ENCODE measurements at places on chromosomes 3 and 15. TPM values are rescaled to one million over a fixed set of nuclear protein-coding genes. Genes with fewer than 3 reads are reported as not detected.
A peak's percentile ranks its signal among the peaks of the same experiment; 100 is the strongest.

The IL16 gene
- 104 TPM for total RNA-seq

The CASR gene
- 1.3 TPM for total RNA-seq

The NPRL2 gene
- total RNA-seq, result 29.1 TPM

The MYL3 gene
- total RNA-seq, result not detected

The CNTN3 gene
- not detected for total RNA-seq

The NDN gene
- total RNA-seq, result not detected

- no peak for DNase-seq
Observed at GRCh38 chr3:33184863-33185262, 33.7 kb downstream of the SUSD5 start.

DNA sequence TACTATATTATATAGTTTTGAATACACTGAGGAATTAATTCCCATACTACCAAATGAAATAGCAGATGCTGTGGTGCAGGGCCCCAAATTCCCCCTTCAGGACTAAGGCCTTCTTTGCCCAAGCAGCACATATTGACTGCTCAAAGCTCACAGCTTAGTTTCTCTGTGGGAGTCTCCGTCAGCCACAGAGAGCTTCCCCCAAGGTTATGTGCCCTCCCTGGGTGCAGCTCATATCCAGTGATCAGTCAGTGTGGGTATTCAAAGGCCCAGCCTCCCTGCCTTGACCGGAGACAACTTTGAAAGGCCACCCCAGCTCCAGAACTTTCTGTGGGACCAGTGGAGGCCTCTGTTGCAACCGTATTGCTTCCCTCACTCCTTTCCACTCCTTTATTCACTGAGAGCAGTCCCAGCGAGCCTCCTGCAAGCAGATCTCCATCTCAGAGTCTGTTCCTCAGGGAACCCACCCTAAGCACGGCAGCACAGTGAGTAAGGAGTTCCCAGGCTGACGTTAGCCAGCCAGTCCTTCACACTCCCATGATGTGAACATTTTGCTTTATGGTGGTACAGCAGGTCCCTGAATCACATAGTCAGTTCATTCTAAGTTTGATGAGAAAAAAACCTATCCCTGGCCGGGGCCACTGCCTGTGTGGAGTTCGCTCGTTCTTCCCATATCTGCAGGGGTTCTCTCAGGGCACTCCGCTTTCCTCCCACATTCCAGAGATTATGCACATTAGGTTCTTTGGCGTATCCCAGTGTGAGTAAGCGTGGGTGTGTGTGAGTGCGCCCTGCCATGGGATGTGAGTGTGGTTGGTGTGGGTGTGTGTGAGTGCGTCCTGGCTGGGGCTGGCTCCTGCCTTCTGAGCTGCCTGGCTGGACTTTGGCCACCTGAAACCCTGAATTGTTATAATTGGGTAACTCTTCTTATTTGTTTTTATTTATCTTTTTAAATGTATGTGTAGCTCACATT is 64.4 kb upstream of the PPARG start:
- no peak for DNase-seq

The CLSTN2 gene
- not detected for total RNA-seq

The ITGB5 gene
- 3.1 TPM for total RNA-seq

DNA sequence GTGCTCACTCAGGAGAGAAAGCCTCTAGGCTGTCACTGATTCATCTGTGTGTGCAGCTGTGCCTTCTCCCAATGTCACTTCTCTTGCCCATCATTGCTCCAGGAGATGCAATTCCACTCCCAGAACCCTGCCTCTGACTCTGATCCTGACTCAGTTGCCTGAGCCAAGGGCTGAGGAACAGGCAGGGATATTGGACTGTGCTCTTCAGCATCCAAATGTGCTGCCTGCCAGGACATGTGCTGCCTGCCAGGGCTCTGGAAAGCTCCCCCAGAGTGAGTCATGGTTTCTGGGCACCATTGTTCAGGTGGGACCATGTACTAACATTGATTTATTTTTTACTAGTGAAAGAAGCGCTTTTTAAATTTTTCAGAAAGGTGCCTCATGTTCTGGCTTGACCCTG is 71.0 kb downstream of the TRIM42 start:
- no peak for DNase-seq

DNA sequence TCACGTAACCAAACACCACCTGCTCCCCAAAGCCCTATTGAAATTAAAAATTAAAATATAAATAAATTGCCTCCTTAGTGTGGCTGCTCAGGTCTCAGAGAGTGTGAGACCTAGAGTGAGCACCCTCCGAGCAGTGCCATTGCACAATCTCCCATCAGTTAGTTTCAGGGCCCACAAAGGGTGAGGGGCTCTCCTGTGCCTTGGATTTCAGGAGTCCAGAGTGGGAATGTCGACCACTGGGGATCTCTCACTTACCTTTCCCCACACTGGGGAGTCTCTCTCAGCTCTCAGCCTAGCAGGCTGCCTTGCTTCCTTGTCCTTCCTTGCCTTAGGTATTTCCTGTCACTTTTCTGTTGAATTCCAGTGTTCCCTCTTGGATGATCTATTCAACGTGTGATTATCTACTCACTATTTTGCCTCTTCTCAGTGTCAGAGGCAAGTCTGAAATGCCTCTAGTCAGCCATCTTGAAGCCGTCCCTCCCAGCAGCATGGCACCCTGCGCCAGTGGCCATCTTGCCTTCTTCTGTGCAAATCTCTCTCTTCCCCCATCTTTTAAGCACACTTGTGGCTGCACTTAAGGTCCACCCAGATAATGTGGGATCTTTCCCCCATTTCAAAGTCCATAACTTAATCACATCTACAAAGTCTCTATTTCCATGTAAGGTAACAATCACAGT is 119.3 kb downstream of the LRRK1 start:
- no peak for DNase-seq

DNA sequence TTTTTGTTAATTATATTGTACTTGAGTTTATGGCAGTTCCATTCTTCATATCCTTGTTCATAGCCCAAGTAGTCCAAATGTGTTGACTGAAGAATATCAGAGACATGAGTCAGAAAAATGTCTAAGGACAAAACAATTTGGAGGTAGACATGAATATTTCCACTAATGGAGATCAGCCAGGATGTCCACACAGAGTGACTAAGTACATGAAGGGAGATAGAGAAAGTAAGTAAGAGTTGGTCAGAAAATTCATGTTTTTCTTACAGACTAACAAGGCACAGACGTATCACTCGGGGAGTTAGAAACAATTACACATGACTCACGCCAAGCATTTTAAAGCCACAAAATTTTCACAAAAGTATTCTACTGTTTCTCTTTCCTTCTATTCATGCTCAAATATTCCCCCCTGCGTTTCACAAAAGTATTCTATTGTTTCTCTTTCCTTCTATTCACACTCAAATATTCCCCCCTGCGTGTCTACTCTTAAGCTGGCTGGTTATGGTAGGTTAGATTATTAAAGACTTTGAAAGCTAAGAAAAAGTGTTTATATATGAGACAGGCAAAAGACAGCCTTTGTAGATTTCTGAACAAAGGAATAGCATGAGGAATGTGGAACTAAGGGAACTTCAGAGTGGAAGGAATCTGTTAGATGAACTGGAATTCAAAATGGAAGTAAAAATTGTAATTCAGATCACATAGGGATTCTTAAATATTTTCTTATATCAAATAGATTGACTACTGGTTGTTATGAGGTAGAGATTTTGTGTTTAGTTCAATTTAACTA is 648.7 kb upstream of the CCDC54 start:
- no peak for DNase-seq

The CDHR4 gene
- 0.37 TPM for total RNA-seq

- no peak for DNase-seq
Observed at GRCh38 chr3:72408983-72409779, 439.1 kb downstream of the SHQ1 start.

The ROPN1 gene
- total RNA-seq, result not detected

GRCh38 chr15:69869881-69870505 is 227.7 kb downstream of the TLE3 start:
- DNase-seq, result no peak

The MST1R gene
- total RNA-seq, result 1.7 TPM

DNA sequence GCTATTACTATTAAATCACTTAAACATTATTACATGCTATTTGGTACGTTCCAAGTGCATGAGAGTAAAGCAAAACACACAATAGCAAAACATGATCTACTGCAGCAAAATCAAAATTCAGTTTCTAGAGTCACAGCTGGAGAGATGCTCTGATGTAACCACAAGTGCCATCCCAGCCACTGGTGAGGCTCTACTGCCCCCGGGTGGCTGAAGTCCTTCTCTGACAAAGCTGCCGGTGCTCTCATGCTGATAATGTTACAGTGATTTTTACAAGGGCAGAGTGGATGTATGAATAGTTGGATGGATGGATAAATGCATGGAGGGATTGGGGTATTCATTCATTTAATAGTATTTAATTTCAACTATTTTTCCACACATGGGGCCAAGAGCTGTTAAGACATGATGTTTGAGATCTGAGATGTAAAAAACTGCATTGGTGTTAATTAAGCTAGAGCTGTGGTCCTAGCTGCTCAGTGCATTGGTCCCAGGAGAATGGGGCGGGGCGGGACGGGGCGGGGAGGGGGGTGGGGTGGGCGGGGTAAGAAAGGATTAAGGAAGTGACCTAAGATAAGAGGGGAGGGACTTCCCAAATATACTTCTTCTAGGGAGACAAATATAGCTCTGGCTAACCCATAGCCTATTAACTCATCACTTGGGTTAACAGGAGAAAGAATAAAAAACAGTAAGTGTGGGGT is 5.3 kb upstream of the SPESP1 start:
- peak; percentile 11 for DNase-seq

DNA sequence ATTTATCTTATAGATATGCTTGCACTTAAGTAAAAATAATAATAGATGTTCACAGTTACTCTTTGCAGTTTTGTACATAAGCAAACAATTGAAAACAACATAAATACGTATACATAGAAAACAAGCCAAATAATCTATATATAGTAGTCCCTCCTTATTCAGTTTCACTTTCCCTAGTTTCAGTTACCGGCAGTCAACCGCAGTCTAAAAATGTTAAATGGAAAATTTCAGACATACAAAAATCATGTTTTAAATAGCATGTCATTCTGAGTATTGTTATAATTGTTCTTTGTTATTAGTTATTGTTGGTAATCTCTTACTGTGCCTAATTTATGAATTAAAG is 262.0 kb downstream of the CGGBP1 start:
- no peak for DNase-seq

The GPR149 gene
- total RNA-seq, result not detected

The VGLL3 gene
- 0.03 TPM for total RNA-seq

- DNase-seq, result no peak
Observed at GRCh38 chr3:170473358-170473757, 54.7 kb downstream of the CLDN11 start.

GRCh38 chr3:50570508-50571279 is 1.4 kb downstream of the HEMK1 start:
- DNase-seq, result no peak

The ZPLD1 gene
- total RNA-seq, result not detected

- no peak for DNase-seq
Observed at GRCh38 chr15:92908713-92909057, 8.6 kb downstream of the CHD2 start.

DNA sequence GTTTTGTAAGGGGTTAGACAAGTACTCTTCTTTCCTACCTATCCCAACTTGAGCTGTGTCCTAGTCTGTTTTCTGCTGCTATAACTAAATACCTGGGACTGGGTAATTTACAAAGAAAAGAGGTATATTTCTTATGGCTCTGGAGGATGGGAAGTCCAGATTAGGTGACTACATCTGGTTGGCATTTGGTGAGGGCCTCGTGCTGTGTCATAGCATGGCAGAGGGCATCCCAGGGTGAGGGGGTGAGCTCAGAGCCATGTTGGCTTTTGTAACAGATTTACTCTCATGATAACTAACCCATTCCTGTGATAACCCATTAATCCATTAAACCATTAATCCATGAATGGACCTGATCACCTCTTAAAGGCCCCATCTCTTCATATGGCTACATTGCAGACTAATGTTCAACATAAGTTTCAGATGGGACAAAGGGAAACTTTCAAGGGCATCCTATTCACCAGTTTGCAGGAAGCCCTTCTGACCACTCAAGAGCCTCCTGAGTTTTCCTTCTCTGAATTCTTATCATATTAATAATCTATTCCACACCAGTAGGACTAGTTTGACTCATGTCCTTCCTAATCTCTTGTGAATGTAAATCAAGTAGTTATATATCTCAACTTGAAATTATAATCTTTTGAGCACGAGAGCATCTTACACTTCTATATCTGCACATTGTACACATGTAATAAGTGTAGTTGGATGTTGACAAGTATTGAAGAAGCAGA is 185.7 kb upstream of the ZPLD1 start:
- DNase-seq, result no peak

The GPR62 gene
- not detected for total RNA-seq

The MNS1 gene
- not detected for total RNA-seq

Measured in T-helper 17 cell (primary cell).